CD4-positive, alpha-beta T cell treated with Interleukin-4 for 4 hours (primary cell): ENCODE measurements at places on chromosomes 3 and 15.

- DNase-seq = no peak
Observed at GRCh38 chr3:182973047-182973446, 7.3 kb downstream of the DCUN1D1 start.

- no peak for DNase-seq
Observed at GRCh38 chr3:52714335-52715302, 8.7 kb downstream of the SPCS1 start.

- DNase-seq = no peak
Observed at GRCh38 chr15:93201940-93202339, 112.9 kb upstream of the RGMA start.

- DNase-seq = no peak
Observed at GRCh38 chr3:37687966-37688365, 173.7 kb upstream of the CTDSPL start.

- peak; percentile 21 for DNase-seq
Observed at GRCh38 chr3:100650651-100651619, 41.5 kb downstream of the ADGRG7 start.
